ENCODE measurements at places on chromosomes 3 and 15. TPM values are rescaled to one million over a fixed set of nuclear protein-coding genes. Genes with fewer than 3 reads are reported as not detected.

Gene CHRD
- total RNA-seq, result 1.1 TPM

Gene LRRN1
- 1.4 TPM for total RNA-seq

GRCh38 chr3:111072031-111072921 lies 660 bp downstream of the NECTIN3 start:
- peak; percentile 77 for DNase-seq

Gene GJD2
- not detected for total RNA-seq

DNA sequence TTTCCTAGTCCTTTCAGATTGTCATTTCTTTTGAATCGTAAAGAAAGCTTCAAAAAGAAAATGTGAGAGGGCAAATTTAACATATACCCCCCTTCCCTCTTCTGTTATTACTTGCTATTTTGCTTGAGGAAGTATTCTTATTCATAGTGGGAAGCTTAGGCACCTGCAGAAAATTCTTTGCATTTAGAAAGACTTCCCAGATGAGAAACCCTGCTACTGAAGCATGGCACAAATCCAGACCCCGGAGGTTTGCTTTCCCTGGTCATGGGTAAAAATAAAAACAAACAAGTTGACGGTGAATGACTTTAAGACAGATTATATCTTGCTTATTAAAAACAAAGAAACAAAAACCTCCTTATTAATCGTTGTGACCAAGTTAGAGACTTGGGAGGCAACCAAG lies 93.9 kb downstream of the IL5RA start:
- DNase-seq, result no peak

Gene TNFAIP8L3
- total RNA-seq, result 8.2 TPM

DNA sequence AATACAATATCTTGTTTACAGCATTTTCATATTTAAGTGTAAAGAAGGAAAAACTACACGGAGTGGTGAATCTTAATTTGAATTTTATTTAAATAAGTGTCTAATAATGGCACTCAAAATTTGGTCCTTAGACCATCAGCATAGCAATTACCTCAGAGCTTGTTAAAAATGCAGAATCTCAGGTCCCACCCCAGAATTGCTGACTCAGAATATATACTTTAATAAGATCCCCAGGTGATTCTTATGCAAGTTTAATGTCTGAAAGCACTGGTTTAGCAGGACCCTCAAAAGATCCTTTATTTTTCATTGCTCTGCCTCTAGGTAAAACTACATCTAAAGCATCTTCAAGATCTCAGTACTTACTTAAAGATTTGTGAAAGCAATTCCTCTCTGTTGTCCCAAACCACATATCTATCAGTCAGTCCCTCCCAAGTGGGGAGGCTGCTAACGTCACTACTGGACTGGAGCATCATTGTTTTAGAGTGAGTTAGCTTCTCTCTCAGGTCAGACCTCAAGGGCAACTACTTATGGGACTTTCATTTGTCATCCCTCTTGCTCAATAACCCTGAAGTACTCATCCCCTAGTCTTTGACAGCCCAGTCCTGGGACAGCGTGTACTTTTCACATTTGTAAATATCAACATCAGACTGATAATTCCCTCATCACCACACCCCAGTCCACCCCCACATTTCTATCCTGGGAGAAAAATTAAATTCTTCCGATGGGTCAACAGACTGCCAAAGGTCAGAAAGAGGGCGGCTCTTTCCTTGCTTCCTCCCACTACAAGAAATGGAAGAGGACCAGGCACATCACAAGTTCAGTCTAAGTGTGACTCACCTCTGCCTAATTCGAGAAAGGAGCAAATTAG lies 76.7 kb downstream of the CBLB start:
- no peak for DNase-seq
